Brain microvascular endothelial cell (primary cell): ENCODE measurements at places on chromosomes 3 and 15.
A peak's percentile ranks its signal among the peaks of the same experiment; 100 is the strongest.

- DNase-seq, result no peak
Observed at GRCh38 chr3:117566926-117567325, 857.3 kb downstream of the TUSC7 start.

DNA sequence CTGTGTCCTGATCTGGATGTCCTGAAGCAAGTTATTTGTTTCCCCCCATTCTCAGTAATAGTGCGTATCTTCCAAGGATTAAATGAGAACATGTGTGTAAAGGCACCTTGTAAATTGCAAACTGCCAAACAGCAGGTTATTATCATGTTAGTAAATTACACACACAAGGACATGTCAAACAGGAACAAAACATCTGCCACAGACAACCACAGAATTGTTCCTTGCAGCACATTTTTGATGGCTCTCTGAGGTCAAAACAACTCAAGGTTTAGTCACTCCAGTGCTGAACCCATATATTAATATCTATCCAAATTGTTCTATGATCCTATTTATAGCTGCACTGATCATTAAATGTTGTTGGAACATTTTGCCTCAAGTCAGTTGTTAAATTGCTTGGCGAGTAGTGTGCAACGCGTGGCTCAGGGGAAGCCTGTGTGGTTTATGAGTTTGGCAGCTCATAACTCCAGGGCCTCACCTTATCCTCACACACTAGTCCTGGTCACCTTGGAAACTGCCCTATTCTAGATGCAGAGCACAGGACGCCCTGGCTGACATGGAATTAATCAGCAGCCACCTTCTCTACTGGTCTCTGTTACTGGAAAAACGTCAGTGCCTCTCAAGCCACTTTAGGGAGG lies 46.3 kb upstream of the CDV3 start:
- no peak for DNase-seq

DNA sequence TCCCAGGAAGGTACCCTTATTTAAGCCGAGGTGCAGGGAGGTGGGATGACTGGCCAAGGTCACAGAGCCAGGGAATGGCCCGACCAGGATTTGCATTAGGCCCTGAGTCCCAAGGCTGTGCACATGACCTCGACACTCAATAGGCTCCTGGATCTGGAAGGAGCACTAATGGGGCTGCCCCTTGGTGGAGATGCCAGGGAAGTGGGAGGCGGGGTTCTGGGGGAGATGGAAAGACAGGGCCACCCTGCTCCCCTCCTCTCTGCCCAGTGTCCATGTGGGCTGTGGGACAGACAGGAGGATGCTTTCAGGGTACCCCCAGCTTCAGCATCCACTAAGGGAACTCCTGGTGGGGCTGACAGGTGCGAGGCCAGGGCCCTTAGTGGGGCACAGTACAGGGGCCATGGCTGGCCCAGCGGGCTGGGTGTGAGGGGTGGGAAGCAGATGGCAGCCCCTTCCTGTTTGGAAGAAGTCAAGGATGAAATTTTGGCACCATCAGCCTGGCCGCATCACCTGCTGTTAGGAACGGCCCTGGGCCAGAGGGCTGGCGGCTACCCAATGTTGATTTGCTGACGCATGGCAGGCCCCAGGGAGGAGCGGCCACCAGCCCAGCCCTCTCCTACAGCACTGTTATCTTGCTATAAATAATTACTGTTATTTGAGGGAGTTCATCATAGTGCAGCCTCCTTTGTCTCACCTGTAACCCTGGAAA lies 37.3 kb downstream of the ATP2B2 start:
- DNase-seq, result no peak

- no peak for DNase-seq
Observed at GRCh38 chr3:111517801-111518200, 24.2 kb upstream of the CD96 start.

DNA sequence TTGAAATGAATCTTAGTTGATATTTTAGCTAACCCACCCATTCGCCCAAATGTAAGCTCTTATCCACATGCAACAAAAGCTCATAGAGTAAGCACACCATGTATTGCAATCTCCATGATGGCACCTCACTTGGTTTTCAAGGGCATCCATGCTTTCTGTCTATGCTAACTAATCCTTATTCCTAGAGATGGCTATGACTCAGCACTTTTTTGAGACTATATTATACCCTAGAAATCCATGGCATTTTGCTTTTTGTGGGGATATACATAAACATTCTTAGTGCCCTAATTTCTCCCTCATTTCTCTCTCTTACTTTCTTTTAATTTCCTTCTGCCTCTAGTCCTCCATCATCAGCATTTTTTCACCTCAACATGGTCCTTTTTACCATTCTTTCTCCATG lies 168.5 kb upstream of the STT3B start:
- no peak for DNase-seq

GRCh38 chr15:100885811-100886210 lies 6.2 kb downstream of the ALDH1A3 start:
- no peak for DNase-seq

DNA sequence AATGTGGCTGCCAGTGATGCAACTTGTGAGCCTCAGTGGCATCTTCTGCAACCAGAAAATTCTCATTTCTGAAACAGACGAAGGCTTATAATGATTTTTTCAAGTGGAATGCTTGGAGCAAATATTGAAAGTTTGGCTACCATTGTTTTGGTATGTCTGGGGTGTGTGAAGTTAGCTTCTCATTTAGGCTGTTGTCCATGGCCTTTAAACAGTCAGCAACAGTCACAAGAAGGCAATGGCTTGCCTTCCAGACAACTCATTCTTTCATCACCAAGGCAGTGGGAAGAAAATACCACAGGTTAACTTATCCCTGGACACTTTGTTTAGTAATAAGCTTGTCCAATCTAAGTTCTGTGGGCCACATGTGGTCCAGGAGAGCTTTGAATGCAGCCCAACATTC lies 4.7 kb upstream of the BNC1 start:
- DNase-seq, result no peak

DNA sequence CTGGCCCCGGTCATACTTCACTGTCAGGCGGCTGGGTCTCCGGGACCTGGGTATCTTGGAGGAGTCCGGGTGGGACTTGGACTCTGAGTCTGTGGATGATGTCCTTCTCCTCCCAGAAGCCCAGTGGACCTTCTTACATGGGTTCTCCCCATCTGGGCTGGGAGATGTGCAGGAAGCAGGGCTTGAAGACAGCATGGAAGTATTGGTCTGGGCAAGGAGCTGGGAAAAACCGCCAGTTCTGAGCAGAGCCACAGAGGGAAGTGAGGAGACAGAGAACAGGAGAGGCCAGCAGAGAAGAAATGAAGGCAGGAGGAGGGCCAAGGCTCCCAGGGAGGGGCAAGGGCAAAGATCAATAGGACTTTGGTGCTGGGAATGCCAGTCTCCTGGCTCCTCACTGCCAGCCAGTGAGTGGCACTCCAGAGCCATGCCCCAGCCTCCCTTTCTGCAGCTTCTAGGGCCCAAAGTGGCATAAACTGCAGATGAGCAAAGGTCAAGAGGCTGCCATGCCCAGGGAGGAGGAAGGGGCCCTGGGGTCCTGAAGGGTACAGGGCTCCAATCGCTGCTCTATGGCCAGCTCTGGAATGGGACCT lies at the start of gene PPP1R14D:
Gene PPP1R14D (minus strand): TSS at position 262 of the 590 bp plus-strand sequence. CDS start 67 bp downstream, at position 195.
- no peak for DNase-seq

- DNase-seq, result peak; percentile 89
Observed at GRCh38 chr3:11096266-11097139, 57.8 kb upstream of the HRH1 start.

DNA sequence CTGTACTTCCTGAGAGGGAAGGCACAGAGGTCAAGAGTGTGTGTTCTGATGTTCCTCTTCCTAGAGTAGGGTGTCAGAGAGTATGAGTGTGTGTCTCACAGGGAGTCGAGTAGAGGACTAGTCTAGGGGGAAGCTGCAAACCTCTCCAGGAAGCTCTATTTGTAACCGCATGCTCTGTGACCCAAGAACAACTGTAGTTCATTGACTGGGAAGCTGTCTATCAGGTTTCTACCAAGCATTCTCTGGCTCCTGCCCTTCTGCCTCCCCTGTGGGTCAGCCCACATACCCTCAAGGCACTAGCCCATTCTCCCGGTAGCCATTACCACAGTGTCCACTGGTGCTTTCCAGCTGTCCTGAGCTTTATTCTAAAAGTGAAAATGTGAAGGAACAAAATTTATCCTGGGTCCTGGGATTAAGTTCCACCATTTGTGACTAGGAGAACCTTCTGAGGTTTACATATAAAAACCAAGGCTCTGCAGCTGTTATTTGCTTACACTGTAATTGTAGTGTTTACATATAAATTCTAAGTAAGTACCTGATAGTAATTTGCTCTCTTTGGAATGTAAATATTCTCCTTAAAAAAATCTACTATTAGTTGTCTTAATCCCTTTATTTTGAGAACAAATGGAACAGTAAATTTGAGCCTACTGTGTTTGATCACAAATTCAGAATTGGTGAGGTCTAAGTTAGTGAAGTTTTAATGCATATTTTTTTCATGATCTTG lies 40.7 kb downstream of the MYRIP start:
- no peak for DNase-seq

- DNase-seq, result no peak
Observed at GRCh38 chr15:63067976-63068743, 25.6 kb downstream of the TPM1 start.

GRCh38 chr3:142705198-142705597 lies 18.6 kb upstream of the TRPC1 start:
- peak; percentile 11 for DNase-seq

GRCh38 chr3:18946524-18946923 lies 201.8 kb upstream of the KCNH8 start:
- no peak for DNase-seq

GRCh38 chr3:35617370-35617769 lies 22.0 kb upstream of the ARPP21 start:
- no peak for DNase-seq

- no peak for DNase-seq
Observed at GRCh38 chr3:157042226-157042625, 117.7 kb downstream of the CCNL1 start.

GRCh38 chr3:52357151-52358080 lies 41.3 kb downstream of the DNAH1 start:
- no peak for DNase-seq

DNA sequence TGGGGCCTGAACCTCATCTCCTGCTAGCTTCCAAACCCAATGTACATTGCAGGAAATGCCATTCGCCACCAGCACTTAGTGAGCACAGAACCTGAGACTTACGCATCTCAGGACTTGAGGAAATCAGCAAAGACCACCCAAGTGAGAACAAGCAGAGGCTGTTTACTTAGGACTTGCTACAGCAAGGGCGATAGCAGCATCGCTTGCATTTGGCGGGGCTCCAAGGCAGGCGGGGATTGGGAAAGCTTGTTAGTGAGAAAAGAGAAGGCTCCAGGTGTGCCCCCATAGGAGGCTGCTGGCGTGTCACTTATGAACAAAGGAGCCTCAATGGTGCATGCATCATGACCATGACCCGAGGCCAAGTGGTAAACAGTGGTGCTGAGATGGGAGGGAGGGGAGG lies 19.7 kb downstream of the SLC6A20 start:
- DNase-seq, result no peak

DNA sequence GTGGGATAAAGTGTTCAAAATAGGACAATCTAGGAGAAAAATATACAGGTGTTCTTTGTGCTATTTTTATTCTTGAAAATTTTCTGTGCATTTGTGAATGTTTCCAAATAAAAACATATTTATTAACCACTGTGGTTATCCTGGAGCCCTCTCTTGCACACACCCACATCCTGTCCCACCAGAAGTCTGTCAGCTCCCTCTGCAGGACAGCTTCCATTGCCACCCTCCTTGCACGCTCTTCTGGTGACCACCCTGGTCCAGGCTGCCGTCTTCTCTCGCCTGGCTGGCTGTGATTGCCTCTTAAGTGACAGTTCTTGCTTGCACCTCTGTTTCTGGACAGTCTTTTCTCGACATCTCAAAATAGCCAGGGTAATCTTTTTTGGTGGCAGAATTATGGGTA lies 394.0 kb downstream of the LRTM1 start:
- DNase-seq, result no peak

GRCh38 chr3:23175341-23176083 lies 27.6 kb upstream of the UBE2E2 start:
- no peak for DNase-seq

DNA sequence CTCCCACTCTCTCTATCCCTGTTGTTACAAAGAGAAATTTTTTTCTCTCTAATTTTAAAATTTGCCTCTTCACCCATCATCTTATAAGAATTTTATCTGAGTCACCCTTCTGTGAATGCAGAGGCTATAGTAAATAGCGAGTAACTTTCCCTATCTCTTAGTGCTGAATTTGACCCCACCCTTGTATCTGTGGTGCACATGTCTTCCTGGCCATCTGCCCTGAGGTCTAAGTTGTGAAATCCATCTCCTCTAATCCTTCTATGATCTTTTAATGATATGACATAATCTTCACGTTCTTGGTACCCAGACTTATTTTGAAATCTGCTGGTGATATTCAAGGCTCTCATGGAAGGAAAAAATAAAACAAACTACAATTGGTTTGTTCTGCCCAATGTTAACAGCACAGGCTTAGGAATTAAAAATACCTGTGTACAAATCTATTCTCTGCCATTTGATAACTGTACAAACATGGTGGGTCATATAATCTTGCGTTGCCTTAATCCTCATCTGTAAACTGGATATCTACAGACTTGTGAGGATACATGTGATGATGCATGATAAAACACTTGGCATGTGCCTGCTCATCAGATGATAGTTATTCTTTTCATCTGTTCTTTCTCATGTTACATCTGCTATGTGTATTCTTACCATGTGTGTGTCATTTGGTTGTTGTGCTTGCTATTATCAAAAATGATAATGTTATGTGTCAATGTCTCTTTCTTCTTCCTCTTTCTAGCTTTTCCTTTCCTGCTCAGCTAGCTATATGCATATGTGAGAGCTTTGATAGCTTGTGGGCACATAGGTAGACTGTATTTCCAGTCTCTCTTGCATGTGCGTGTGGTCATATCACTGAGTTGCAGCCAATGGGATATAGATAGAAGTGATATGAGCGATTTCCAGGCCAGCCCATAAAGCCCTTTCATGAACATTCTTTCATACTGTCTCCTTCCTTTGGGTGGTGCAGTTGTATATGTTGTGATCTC lies 13.7 kb upstream of the CCR3 start:
- peak; percentile 33 for DNase-seq

GRCh38 chr3:49025005-49025792 lies 3.3 kb downstream of the NDUFAF3 start:
- no peak for DNase-seq

- DNase-seq, result peak; percentile 66
Observed at GRCh38 chr15:70892912-70893560, 410 bp downstream of the LRRC49 start.

GRCh38 chr3:11739706-11740105 lies 96.0 kb upstream of the VGLL4 start:
- DNase-seq, result no peak

DNA sequence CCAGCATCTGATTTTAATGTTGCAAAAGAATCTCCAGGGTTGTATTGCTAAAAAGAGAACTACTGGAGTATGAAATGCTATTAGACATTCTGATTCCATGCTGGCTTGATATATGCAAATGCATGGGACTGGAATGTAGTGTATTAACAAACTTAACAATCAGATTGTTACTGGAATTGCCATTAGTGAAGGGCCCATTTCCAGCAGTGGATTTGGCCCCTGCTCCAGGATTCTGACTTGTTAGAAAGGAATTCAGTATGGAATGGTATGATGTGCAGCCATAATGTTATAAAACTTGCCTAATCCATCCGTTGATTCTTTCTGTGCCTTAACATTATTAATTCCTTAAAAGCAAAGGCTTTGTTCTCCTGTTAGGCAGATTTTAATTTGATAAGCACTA lies 7.9 kb downstream of the ARRDC4 start:
- DNase-seq, result peak; percentile 2

GRCh38 chr15:70059476-70060213 lies 38.1 kb downstream of the TLE3 start:
- no peak for DNase-seq
